ENCODE measurements at places on chromosomes 13 and 19. TPM values are rescaled to one million over a fixed set of nuclear protein-coding genes. Genes with fewer than 3 reads are reported as not detected.

DNA sequence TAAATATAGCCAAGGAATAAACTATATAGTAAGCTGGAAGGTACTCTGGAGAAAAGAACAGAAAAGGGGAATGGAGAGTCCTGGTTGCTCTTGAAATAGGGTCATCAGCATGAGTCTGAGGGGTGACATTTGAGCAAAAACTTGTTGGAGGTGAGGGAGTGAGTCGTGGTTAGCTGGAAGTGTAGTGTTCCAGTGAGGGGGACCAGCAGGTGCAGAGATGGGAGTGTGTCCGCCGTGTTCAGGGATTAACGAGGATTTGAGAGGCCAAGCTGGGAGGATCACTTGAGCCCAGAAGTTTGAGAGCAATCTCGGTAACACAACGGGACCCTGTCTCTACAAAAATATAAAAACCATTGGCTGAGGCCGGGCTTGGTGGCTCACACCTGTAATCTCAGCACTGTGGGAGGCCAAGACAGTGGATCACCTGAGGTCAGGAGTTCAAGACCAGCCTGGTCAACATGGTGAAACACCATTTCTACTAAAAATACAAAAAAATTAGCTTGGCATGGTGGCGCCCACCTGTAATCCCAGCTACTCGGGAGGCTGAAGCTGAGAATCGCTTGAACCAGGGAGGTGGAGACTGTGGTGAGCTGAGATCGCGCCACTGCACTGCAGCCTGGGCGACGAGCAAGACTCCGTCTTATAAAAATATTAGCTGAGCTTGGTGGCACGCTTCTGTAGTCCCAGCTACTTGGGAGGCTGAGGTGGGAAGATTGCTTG, 1.1 kb downstream of the SUPT5H start:
- no peak for DNase-seq

Gene FFAR1
- total RNA-seq: 0.21 TPM

GRCh38 chr13:57865600-57866294, 234.2 kb downstream of the PCDH17 start:
- no peak for DNase-seq

DNA sequence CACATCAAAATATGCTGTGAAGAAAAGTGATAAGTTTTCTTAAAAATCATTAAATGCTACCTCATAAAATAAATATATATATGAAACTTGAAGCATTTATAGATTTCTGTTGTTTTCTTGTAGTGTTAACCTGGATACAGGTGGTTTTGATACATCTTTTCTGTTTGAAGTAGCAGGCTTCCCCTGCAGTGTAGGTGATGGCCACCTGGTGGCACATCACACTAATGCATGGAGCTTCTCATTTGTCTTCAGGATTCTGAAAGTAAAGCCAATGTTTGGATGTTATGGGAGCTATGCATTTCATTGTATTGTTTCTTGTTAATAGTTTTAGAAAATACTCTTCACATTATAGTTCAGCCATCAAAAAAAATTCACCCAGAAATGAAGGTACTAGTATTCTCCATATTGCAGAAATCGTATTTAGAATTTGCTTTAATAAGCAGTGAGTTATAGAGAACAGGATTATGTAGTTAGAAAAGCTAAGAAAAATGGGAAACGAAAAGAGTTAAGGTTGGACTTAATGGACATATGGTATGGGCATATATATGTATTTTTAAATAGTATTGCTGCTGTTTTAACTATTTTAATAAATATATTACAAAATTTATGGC, 18.7 kb downstream of the GPR180 start:
- no peak for DNase-seq

DNA sequence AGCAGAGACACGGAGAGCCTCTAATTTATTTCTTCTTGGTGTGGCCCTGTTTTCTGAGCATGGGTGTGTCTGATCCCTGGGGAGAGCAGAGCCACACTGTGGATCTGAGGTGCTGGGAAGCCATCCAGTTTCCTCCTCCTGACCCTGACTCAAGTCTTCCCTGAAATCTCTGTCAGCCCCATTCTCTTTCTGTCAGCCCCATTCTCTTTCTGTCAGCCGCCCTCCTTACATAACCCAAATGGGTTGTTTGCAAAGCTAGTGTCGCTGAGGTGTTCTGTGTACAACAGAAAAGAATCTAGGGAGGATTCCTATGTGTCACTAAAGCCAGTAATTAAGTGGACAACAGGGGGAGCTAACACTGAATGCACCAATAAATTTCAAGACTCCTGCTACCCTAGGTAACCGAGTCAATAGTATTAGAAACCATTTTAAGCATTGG, 50.2 kb downstream of the LRCH1 start:
- no peak for DNase-seq

- DNase-seq: no peak
Measured at GRCh38 chr13:95485045-95485517, 67.4 kb upstream of the CLDN10 start.

Data from uterus (tissue), 4 donors.